ENCODE measurements at places on chromosomes 5 and 9.

DNA sequence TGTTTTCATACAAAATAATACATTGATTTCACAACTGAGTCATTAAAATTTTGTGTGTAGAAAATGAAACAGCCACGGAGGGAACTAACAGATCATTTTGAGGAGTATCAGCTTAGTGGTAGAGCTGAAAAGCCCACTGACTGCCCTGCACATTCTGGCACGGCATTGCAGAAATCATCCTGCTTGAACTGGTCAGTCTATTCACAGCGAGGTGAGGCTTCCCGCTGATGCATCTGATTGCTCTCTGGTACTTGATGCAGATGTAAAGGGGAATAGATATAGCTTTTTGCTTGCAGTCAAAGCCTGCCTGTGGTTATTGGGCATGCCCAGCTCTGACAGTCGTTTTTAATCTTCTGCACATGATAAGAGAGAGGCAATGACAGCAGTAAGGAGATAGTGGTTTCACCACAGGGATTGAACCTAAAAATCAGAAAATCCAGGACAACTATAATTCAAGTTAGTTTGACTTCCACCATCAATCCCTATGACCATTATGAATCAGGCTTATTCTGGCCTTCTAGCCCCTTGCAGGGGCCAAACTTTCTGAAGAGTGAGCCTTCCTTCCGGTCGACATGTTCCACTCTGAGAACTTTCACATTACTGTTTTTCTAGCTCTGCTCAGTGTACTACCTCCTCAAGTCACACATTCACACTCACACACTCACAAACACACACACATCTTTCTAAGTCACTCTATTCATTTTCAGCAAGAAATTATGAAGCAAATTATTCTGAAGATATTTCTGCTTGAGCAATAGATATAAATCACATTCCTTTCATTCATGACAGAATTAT lies 782.8 kb upstream of the NUDT12 start:
- no peak for DNase-seq

DNA sequence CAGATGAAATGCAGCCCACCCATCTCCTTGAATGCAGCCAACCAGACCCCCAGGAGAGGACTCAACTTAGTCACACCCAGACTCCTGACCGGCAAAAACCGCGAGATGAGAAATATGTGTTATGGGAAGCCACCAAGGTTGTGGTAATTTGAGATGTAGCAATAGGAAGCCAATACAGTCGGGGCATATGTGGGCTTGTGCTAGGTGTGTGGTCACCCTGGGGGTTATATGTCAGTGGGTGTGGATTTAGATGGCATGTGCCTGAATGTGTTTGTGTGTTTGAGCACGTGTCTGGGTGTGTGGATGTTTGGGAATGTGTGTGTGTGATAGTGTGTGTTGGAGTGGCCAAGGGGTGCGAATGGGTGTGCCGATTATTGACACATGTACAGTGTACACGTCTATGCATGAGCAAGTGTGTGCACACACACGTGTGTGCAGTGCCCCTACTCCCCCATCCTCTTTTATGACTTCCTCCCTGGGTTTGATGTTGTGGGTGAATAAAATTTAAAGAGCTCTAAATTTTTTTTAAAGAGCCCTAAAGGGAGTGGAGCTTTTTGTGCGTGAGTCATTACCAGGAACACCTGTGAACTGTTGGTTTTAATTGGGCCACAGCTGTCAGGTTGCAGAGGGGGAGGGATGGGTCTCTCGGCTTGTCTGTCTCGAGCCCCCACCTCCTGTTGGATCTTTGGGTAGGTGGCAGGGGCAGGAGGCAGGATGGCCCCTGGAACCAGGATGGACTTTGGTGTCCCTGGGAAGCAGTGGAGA lies 86.8 kb downstream of the LHX2 start:
- no peak for DNase-seq

GRCh38 chr5:173781432-173781815 lies 106.7 kb upstream of the CPEB4 start:
- DNase-seq = no peak

DNA sequence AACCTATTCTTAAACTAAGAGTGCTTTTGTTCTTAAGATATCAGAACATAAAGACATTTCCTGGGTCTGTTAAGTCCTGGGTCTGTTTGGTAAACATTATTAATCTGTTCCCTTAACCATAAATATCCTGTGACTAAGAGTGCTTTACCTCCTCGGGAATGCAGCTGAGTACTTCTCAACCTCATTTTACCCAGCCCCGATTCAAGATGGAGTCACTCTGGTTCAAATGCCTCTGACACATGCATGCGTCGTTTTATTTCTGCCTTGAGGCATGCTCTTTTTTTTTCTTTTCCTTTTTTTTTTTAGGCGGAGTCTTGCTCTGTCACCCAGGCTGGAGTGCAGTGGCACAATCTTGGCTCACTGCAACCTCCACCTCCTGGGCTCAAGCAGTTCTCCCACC lies 39.8 kb upstream of the FBXL17 start:
- no peak for DNase-seq

- no peak for DNase-seq
These were observed 107.9 kb upstream of the LARP1 start for GRCh38 chr5:154647114-154647760.

DNA sequence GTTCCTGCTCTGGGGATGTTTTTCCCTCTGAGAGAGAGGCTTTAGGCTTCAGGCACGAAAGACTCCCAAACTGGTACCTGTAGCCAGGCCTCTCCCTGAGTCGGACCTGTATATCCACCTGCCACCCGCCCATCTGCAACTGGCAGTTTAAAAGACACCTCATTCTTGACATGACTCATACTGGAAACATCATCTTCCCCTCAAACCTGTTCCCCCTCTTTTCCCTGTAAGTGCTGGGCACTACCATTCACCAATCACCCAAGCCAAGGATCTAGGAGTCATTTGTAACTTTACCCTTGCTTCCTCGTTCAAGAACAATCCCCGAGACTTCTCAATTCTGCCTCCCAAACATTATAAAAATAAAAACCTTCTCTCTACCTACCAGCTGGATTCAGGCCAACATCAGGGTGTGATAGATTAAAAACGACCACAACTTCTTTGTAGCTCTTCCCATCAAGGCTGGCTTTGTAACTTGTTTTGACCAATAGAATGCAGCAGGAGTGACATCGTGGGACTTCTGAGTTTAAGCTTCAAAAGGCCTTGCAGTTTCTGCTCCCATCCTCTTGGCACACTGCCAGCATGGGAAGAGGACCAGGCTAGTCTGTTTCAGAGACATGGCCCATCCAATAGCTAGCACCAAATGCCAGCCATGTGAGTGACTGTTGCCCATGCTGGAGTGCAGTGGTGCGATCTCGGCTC lies 1.8 kb upstream of the WDR31 start:
- DNase-seq = no peak

DNA sequence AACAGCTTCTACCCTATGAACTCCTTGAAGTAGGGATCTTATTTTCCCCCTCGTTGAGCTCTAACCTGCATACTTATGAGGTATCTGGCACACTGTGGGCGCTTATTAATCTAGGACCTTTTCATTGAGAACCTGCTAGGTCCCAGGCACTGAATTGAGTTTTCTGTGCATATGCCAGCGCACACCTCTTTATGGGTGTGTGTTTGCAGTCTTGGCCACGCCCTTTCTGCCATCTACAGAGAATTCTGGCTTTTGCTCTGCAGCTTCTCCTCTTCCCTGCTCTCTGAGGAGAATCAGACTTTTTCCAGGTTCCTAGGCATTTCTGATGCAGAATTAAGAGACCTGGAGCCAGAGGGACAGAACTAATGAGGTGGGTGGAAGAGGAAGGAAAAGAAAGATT lies 25.4 kb upstream of the SSBP2 start:
- DNase-seq = no peak

- no peak for DNase-seq
These were observed 41.9 kb downstream of the NIM1K start for GRCh38 chr5:43233946-43234345.

- DNase-seq = no peak
These were observed 60.5 kb downstream of the BASP1 start for GRCh38 chr5:17277907-17278306.
